Fibroblast of villous mesenchyme (primary cell): ENCODE measurements at places on chromosomes 3 and 15. TPM values are rescaled to one million over a fixed set of nuclear protein-coding genes. Genes with fewer than 3 reads are reported as not detected.

Gene DLL4
- 5.5 and 6.0 TPM in 2 replicates for total RNA-seq

Gene MINDY2
- 27.4 and 66.5 TPM in 2 replicates for total RNA-seq

Gene SPINK8
- total RNA-seq = not detected in 2 replicates

Gene SAXO2
- 0.86 and 1.6 TPM in 2 replicates for total RNA-seq

Gene SLC2A2
- total RNA-seq = under 0.01 TPM in 1 of 2 replicates, not detected in the other

Gene SLC24A5
- not detected in 2 replicates for total RNA-seq

Gene AGTR1
- total RNA-seq = 0.43 and 1.6 TPM in 2 replicates

Gene SLC22A13
- 0.32 and 0.43 TPM in 2 replicates for total RNA-seq

Gene CCR9
- total RNA-seq = not detected in 2 replicates

DNA sequence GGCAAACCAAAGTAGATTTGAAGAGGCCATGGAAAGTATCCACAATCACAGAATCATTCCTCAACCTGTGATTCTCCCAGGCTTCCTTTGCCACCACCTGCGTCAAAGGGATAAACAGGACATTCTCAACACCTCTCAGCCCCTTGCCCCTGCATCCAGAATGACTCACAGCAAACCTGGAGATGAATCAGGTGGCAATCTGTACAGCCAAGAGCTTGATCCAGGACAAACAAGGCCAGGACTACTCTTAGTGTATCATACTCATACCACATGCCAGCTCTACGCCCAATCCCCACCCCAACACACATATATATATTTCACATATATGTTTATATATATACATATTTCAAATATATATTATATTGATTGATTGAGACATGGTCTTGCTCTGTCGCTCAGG, 23.6 kb upstream of the C3orf62 start:
- DNase-seq = no peak

- DNase-seq = no peak
Measured at GRCh38 chr3:53705774-53706173, 140.4 kb downstream of the CHDH start.

GRCh38 chr3:62378311-62378789, 5.0 kb upstream of the FEZF2 start:
- no peak for DNase-seq

GRCh38 chr15:88376574-88377174, 90.5 kb downstream of the MRPL46 start:
- no peak for DNase-seq

DNA sequence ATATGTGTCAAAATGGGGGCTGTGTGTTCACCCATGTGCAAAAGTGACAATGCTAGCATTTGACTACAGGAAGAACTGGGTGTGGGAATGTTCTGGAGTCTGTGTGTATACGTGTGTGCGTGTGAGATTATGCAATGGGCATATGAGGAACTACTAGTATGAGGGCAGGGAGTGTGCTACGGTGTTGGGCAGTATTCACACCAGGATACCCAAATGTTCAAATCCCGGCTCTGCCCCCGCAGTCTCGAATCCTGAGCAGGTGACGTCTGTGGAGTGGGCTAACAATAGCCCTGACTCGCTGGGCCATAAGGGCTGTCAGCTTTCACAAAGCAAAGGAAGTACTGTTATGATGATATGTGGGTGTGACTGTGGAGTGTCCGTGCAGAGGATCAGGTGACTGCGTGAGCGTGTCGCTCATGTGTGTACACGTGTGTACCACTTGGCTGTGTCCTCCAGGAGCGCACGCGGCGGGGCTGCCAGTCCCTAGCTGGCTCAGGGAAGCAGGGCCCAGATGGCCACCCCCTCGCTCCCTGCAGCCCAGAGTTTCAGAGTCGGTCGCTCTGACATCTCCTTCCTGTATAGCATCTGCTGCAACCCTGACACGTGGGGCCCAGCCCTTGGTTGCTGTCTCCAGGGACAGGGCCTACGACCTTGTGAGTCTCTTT, 27.2 kb downstream of the IQSEC1 start:
- DNase-seq = no peak

- no peak for DNase-seq
Measured at GRCh38 chr3:143445118-143445517, 325.5 kb downstream of the CHST2 start.

GRCh38 chr15:79539401-79539800, 107.3 kb downstream of the MINAR1 start:
- DNase-seq = no peak

DNA sequence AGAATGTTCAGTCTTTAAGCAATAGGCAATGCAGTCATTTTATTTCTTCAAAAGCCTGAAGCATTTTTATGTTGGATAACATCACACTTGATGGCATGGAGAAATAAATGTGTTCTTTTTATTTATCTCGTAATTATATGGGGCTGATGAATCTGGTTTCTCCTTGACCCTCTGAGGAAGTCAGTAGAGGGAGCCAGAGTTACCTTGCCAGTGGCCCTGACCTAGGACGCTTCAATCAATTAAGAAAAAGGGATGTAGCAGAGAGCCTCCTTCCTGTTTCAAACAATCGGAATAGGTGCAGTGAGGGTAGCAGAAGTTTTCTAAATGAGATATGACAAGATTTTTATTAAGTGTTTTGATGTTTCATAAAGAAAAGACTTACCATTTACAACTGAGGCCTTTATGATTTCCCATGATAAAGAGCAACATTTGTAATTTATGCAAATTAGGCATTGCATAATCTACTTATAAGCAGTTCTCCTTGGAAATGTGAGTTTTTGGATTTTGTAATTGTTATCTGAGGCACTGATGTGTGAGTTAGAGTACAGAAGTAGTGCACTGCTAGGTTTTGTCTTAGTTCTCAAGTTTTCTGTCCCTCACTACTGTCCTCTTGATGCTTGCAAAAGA, 129.1 kb downstream of the RAP2B start:
- DNase-seq = no peak

DNA sequence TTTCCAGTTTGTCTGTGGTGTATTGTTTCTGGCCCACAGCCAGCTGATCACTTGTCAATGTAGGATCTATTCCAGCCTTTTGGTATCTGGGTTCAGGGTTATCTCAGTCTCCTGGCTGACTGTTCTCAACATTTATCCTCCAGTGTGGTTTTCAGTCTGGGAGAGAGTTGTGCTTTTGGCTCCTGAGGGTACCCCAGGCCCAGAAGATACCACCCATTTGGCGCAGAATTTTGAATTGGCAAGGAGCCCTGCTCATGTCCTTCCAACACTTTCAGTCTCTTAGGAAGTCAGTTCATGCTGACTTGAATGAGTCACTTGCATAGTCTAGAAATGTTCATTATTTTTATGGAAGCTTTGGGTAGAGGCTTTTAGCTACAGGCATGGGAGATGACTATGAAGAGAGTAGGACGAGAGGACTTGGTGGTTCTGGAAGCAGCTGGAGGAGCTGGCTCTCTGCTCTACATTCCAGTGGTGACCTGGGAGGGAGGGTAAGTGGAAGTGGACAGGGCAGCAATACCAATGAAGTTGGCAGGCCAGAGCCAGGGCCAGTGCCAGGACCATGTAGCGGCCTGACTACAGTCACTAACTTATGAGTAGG, 7.2 kb downstream of the POLR2H start:
- no peak for DNase-seq

GRCh38 chr3:11455956-11456355, 183.8 kb downstream of the ATG7 start:
- DNase-seq = peak; percentile 88

- DNase-seq = no peak
Measured at GRCh38 chr3:65988411-65989180, 50.1 kb downstream of the MAGI1 start.

- peak; percentile 6 for DNase-seq
Measured at GRCh38 chr3:165854696-165855095, 17.5 kb upstream of the BCHE start.

GRCh38 chr3:126316031-126316461, 41.2 kb downstream of the KLF15 start:
- DNase-seq = peak; percentile 65

DNA sequence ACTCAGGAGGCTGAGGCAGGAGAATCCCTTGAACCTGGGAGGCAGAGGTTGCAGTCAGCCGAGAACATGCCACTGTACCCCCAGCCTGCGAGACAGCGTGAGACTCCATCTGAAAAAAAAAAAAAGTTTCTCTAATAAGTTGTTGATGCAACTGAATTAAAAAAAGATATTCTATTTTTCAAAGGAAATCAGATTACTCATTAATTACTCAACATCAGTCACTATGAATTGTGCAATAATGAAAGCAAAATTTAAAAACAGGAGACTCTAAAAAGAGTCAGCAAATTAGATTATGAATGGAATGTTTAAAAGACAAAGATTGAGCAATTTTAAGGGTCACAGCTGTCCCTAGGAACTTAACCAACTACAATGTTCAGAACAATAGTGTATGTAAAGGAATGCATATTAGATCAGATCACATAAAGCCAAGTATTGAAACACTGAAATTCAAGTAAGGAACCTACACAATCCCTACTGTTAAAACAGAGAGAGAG, 60.2 kb upstream of the SLC4A7 start:
- peak; percentile 62 for DNase-seq

- DNase-seq = peak; percentile 57
Measured at GRCh38 chr3:123067689-123068600, 1.1 kb downstream of the PDIA5 start.
